ENCODE measurements at places on chromosomes 12 and 14. TPM values are rescaled to one million over a fixed set of nuclear protein-coding genes. Genes with fewer than 3 reads are reported as not detected.

GRCh38 chr14:55724736-55725135 is 144.7 kb downstream of the KTN1 start:
- DNase-seq = no peak

DNA sequence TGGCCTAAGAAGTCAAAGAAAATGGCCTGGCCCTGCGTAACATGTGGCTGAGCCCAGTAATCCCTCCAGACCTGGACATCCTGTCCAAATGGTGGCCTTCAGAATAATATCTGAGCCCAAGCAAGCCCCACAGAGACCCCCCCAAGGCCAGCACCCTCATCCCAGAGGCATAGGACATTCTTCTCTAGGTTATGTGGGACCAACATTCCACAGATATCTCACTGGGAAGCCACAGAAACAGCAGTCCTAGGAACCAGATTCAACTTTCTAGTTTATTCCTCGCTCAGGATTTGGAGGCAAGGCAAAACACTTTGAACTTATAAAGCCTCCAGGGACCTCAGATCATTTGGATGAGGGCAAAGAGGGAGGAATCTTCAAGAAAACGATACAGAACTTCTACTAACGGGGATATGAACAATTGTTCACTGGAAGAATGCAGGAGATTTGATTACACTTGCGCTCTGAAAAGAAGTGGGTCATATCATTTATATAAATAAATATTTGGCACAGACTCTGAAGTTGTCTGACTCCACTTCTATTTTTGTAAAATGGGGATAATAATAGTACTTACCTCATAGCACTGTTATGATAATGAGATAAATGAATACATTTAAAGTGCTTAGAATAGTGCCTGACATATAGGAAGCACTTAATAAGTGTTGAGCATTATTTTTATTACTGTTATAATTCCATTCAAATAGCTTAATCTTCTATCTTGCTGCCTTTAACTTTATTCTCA is 171.5 kb downstream of the NUAK1 start:
- DNase-seq = no peak

GRCh38 chr14:95335071-95335470 is 15.4 kb upstream of the CLMN start:
- no peak for DNase-seq

- DNase-seq = no peak
These were observed 97.6 kb downstream of the TGFB3 start for GRCh38 chr14:75884198-75884611.

GRCh38 chr12:46908236-46908935 is 82.6 kb upstream of the SLC38A4 start:
- DNase-seq = no peak

DNA sequence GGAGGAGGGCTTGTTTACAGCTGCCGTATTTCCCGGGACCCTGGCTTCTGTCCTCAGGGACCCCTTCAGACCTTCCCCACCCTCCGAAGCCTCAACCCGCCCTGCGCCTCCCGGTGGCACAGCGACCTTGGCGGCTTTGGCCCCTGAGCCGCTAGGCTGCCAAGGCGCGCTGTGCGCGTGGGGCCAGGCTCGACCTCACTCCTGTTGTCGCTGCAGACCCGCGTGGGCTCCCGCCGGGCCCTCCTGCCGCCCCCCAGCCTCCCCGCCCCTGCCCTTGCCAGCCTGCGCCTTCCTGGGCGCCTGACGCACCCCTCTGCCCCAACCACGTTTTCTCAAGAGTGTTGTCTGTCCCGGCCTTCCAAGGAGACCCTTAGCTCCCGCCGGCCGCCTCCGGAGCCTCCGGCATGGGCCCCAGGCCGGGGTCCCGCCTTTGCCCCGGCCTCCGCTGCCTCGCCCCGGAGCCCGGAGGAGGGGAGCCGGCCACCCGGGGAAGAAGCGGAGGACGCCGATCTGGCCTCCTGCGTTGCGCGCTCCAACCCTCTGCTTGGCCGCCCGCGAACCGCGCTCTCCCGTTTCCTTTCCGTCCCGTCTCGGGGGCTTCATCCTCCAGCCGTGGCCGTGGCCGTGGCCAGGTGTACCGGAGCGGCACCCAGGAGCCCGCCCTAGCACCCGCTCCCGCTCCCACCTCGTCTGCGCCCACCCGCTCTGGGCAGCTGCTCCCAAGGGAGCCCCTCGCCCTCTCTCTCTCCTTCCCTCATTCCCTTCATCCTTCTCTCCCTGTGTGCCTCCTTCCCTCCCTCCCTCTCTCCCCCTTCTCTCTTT is 19.9 kb downstream of the PPP2R5C start:
- no peak for DNase-seq

- DNase-seq = peak; percentile 80
These were observed 54.0 kb downstream of the ZNF641 start for GRCh38 chr12:48296586-48297282.

- no peak for DNase-seq
These were observed 483.8 kb downstream of the NOVA1 start for GRCh38 chr14:26113911-26114640.

GRCh38 chr14:91244501-91244901 is at the start of gene GPR68:
Gene GPR68, minus strand, starts transcription at chr14:91244704. Its CDS starts 9,654 bp downstream, at chr14:91235050.
- DNase-seq = peak; percentile 57

GRCh38 chr14:73958591-73958990 is 8.5 kb downstream of the COQ6 start:
- DNase-seq = no peak

- no peak for DNase-seq
These were observed 175.9 kb upstream of the KITLG start for GRCh38 chr12:88756153-88756552.

ZNF385A gene
- 2.6 TPM for total RNA-seq

MAP1LC3B2 gene
- total RNA-seq = 2.2 TPM

PLBD1 gene
- 38.2 TPM for total RNA-seq

TSHR gene
- not detected for total RNA-seq

RDH5 gene
- 41.2 TPM for total RNA-seq

PZP gene
- total RNA-seq = not detected

Data from stomach (tissue), 19 donors.